CD4-positive, alpha-beta T cell (primary cell): ENCODE measurements at places on chromosomes 11 and 22. TPM values are rescaled to one million over a fixed set of nuclear protein-coding genes. Genes with fewer than 3 reads are reported as not detected.

Gene GCAT
- total RNA-seq: 1.4 TPM

Gene PARVA
- total RNA-seq: 0.98 TPM

DNA sequence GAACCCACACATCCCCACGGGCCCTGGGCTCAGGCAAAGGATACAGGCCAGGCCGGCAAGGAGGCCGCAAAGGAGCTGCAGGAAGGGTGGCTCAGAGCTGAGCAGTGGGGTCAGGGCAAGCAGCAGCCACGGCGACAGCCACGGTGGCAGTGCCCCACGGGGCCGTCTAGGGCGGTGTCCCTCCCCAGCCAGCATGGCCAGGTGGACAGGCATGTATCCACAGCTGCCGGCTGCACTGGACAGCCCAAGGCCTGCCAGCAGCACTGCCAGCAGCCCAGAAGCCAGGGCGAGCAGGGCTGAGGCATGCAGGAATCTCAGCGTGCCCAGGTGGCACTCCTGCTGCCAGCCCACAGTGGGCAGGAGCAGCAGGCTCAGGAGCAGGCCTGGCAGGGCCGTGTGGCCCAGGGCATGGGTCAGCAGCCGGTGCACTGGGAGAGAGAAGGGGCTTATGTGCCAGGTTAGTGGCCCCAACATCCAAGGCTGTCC is 3.9 kb downstream of the RHBDD3 start:
- DNase-seq: no peak

DNA sequence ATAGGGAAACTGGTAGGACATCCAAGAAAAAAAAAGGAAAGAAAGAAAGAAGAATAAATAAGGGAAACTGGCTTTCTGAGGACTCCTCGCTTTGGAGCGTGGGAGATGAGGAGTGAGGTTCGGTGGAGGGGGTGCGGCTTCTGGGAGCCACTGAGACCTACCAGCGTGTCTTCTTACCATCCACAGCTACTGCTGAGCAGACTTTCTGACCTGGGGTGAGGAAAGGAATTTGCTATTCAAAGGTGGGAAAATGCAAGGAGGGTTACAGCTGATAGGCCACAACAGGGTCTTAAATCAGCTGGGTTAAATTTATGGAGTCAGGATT is 488 bp upstream of the SELENOM start:
- no peak for DNase-seq

GRCh38 chr11:83349296-83349695 is 63.1 kb upstream of the CCDC90B start:
- DNase-seq: no peak

DNA sequence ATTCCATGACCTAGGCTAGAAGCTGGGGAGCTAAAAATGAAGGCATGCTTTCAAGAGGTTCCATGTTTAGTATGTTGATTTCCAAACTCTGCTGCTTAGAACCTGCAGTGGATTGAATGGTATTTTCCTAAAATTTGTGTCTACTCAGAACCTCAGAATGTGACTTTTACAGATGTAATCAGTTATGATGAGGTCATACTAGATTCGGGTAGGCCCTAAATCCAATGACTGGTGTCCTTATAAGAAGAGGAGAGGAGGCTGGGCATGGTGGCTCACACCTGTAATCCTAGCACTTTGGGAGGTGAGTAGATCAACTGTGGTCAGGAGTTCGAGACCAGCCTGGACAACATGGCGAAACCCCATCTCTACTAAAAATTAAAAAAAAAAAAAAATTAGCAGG is 3.5 kb upstream of the FEZ1 start:
- DNase-seq: no peak
